ENCODE measurements at places on chromosomes 5 and 9.

GRCh38 chr9:72371151-72371550 lies 6.1 kb upstream of the ZFAND5 start:
- DNase-seq = no peak

DNA sequence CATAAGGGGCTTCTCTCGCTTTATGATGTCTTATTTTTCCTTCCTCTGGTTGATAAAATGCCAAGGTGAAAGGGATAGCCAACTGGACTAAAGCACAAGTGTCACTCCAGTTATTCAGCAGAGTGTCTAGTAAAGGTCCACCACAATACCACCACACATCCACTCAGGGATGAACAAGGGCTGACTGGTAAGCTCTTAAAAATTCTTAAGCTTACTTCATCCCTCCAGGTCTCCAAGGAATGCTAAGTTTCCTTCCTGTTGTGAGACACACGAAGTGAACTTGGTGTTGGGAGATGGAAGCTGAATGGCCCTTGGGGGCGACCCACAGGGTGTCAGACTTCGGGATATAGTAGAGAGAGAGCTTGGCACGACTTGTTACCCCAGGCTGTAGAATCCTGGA lies 3.2 kb upstream of the HMGCS1 start:
- no peak for DNase-seq

DNA sequence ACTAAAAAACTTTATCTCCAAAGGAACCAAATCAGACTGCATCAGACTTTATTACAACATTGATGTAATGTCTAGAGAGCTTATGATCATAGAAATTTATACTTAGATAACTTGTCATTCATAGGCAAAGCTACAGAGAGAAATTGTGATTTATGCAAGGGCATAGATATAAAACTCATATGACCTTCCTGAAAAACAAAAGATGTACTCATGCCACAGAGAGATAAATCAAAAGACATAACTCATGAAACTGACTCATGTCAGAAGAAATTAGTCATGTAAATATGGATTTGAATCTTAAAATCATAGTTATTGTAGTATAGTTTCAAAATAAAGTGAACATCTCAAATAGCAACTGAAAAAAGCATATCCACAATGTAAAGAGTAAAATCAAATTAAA lies 186.2 kb downstream of the GABBR2 start:
- no peak for DNase-seq

GRCh38 chr5:154077696-154078095 lies 38.9 kb downstream of the MFAP3 start:
- peak; percentile 6 for DNase-seq

Data from fibroblast of skin of abdomen (primary cell).